Stimulated activated CD4-positive, alpha-beta T cell treated with anti-CD3 and anti-CD28 coated beads, Interleukin-1b, Interleukin-23, amount 100 ng/mL, for 4 hours (primary cell): ENCODE measurements at places on chromosomes 1 and 21.

DNA sequence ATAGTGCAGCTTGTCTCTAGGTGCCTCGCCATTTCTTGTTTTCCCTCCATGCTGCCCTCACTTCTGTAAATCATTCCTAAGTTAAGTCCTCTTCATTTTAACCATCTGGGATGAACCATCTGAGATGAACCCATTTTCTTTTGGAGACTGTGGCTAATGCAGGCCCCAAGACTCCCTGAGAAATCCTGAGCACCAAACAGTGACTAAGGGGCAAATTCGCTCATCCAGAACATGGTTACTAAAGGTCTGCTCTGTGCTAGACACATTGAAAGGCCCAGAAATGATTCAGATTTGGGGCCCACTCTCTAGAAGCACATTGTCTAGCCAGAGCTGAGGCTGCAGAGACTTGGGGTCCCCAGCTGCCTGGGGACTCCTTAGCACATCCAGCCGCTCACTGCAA, 151.9 kb upstream of the CTTNBP2NL start:
- no peak for DNase-seq

- DNase-seq: no peak
Observed at GRCh38 chr1:240712014-240712731, 100.2 kb upstream of the GREM2 start.

DNA sequence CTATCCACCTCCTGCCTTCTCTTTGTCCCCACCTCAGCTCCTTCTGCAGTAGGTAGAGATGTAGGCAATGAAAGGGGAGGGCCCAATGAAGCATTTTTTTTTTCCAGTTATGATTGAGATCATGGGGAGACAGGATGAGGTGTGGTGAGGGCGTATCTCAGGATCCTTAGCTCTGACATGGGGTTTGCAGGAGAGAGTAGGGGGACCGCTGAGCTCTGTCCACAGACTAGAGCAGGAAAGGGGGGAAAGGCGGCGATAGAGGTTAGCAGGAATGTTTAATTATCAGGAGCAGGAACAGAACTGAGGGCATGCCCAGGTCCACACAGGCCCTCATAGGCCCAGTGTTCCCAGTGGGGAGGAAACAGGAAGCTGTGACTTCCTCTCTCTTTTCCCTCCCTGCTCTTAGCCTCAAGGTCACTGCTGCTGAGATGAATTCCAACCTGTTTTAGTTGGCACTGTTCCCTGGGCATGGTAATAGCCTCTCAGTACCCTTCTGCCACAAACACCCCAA, 901 bp upstream of the RXFP4 start:
- no peak for DNase-seq

- DNase-seq: peak; percentile 52
Observed at GRCh38 chr1:9426291-9426711, 113.0 kb upstream of the SLC25A33 start.

GRCh38 chr1:94719926-94720793, 100.0 kb upstream of the SLC44A3 start:
- DNase-seq: no peak

- DNase-seq: no peak
Observed at GRCh38 chr1:224181453-224181810, 1.6 kb upstream of the DEGS1 start.

GRCh38 chr1:109312978-109313775, 6.4 kb upstream of the MYBPHL start:
- no peak for DNase-seq

DNA sequence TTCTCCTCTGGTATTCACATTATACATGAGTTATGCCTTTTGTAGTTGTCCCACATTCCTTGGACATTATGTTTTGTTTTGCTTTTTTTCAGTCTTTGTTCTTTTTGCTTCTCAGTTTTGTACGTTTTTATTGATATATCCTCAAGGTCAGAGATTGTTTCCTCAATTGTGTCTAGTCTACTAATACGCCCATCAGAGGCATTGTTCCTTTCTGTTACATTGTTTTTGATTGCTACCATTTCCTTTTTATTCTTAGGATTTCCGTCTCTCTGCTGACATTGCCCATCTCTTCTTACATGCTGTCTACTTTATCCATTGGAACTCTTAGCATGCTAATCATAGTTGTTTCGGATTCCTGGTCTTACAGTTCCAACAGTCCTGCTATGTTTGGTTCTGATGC, 27.8 kb upstream of the MPC2 start:
- no peak for DNase-seq

GRCh38 chr21:38787461-38788274, 18.1 kb upstream of the ETS2 start:
- no peak for DNase-seq

DNA sequence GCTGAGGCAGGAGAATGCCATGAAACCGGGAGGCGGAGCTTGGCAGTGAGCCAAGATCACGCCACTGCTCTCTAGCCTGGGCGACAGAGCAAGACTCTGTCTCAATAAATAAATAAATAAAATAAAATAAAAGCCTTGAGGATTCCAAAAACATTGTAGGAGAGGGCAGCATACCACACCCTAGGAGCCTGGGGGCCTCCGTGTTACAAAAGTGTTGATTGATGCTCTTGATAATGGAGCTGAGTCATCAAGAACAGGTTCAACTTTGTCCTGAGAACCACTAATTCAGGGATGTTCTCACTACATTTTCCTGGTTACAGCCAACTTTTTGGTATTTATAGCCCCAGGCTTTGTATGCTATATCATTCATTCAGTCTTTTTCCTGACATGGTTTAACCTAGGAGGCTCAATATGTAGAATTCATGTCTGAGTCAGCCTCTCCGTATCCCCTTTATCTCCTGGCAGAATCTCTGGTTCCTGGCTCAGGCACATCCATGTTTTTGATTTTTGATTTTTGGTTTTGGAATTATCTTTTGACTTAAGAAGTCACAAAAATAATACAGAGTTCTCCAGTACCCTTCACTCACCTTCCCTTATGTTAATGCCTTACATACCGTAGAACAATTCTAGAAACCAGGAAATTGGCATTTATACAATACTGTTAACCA, 69.4 kb downstream of the LRRC8D start:
- DNase-seq: no peak

GRCh38 chr1:30234091-30234490, 489.3 kb downstream of the MATN1 start:
- no peak for DNase-seq

DNA sequence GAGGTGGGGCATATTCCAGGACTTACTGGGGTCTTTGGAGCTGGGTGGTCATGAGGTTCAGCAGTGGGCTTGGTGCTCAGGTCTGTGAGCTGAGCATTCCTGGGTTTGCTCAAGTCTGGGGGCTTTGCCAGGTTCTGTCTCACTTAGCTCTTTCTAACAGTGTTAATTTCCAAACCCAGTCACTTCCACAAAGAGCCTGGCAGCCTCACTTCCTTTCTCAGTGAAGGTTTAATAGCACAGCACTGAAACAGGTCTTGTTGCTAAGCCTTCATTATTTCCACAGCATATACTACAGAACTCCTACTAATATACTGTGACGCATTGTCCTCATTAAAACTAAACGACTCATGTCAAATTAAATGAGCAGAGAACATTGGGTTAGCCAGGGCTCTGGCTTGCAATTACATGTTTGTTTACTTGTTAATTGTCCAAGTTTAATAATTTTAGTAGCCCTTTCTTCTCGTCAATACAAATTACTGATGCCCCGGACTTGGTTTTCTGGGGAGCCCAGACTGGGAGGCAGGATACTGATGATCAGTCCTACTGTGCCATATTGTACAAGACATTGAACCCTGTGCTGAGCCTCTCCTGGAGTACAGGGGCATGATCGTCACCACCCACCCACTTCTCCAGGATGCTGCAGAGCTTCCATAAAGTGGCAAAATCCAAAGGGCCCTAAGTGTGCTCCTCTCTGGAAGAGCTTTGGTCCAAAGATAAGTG, 170.7 kb downstream of the IER5 start:
- DNase-seq: no peak

- DNase-seq: no peak
Observed at GRCh38 chr1:7893529-7894180, 40.8 kb upstream of the UTS2 start.

DNA sequence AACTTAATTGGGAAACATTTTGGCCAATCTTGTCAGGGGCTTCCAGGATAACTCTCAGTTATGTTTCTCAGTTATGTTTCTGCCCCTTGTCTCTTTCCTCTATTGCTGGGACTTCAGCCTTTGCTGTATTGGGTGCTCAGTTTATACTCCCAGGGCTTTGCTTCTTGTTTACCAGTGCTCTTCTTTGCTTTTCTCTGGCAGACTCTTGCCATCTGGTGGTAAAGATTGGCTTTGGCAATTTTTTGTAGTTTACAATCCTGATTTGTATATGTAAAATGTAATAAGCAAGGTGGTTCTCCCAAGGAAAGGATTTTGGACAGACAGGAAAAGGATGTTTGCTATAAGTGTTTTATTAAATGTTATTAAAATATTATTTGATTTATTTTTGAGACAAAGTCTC, 37.9 kb downstream of the FABP3 start:
- no peak for DNase-seq

DNA sequence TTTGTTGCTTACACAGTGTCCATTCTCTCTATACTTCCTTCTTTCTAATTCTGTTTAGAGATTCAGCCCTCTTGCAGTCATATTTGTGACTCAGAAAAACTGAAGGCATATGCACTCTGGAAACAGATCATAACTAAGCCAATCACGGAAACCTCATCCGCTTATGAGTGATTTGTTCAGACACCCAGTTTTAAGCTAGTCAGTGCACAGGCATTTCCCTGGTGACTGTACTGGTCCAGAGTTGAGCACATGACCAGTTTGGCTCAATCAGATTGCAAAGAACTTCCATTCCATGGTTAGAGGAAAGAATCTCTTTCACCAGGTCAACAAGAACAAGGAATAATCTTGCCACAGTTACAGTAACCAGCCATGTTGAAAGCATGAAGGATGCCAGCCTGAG, 69.2 kb upstream of the SGIP1 start:
- DNase-seq: no peak

DNA sequence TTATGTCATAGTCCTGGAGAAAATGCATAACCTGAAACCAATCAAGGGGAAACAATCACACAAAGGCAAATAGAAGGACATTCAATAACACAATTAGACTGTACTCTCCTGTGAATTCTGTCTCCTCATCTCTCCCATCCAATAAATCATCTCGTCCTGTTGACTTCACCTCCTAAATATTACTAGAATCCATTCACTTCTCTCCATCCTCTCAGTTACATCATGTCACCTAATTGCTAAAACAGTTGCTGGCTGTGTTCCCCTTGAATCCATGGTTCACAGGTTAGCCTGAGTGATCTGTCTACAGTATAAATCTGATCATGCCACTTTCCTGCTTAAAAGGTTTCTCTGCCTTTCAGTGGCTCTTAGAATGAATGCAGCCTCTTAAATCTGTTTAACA, 220.2 kb downstream of the TGFB2 start:
- no peak for DNase-seq

- peak; percentile 59 for DNase-seq
Observed at GRCh38 chr1:202807926-202808757, at the start of gene KDM5B. Gene KDM5B, minus strand, starts transcription at chr1:202808421. Its CDS starts 116 bp downstream, at chr1:202808305.

GRCh38 chr21:17931080-17931479, 111.9 kb upstream of the C21orf91 start:
- no peak for DNase-seq

- DNase-seq: no peak
Observed at GRCh38 chr1:12230549-12231275, 882 bp downstream of the VPS13D start.

- DNase-seq: no peak
Observed at GRCh38 chr21:43919283-43919682, 54.3 kb downstream of the AGPAT3 start.

GRCh38 chr1:54791880-54792522, 9.1 kb downstream of the TTC22 start:
- DNase-seq: peak; percentile 44

- no peak for DNase-seq
Observed at GRCh38 chr1:192959657-192960186, 99.4 kb downstream of the UCHL5 start.

GRCh38 chr1:33162141-33162540, 19.7 kb downstream of the TRIM62 start:
- DNase-seq: no peak

DNA sequence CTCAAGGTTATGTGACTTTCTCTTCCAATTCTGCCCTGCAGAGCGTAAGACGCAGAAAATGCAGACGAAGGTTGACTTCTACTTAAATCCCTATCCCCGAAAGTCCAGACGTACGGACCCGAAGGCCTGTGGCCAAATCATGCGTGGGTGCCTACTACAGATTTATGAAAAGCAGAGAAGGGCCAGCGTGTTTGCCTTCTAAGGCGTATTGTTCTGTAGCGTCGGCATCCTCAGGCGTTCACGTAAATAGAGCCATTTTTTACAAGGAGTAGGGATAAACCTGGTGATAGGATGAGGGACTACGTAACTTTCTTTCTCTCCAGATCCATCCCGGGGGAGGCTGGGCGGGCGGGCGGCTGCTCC, 222 bp upstream of the GIPC2 start:
- no peak for DNase-seq
